ENCODE measurements at places on chromosomes 3 and 15.
A peak's percentile ranks its signal among the peaks of the same experiment; 100 is the strongest.

DNA sequence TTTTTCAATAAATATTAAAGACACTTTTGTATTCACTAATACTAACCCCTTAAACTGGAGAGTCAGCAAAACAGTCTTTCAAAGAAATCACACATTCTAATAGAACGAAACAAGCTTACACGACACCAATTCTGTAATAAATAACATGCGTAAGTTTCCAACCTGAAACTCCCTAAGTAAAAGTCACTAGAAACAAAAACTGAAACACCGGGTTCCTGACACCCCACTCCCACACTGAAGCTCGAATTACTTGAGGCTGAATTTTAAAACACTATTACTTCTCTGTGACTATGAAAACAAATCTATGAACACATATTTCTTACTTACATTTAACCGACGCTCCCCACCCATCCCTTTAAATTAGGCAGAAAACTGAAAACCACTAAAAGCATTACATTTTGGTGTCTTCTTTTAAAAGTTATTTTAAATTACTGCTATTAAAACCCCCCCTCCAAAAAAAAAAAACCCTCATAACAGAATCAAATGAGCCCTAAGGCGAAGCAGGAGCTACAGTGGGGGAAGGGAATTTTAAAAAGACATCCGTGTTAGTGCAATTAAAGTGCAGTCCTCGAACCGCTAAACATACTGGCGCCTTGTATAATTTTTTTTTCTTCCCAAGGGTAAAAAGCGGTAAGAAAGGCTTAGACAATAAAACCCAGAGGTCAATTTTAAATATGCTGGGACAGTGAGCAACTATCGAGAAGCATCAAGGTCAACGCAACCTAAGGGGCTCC, 878 bp downstream of the SPPL2A start:
- peak; percentile 77 for DNase-seq

DNA sequence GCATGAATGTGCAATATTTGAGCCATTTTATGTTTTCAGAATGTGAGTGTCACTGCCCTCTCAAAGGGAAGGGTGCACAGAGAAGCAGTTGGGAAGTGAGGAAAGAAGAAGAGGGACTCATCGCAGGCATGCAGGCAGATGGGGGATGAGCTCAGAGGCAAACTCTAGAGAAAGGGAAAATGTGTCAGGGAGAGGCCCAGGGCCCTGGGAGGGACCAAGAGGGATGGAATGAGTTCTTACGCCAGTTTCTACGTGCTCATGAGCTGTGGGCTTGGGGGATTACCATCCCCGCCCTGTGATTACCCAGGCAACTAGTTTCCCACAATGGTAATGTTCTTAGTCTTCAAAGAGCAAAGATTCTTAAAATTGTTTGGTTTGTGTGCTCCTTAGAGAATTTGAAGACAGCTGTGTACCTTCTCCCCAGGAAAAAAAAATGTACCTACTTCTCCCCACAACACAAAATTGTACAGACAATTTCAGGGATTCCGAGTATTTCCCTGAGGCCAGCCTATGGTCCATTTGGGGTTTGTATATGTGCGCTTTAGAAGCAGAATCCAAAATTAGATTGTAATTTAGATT, 17.8 kb downstream of the GCSAM start:
- DNase-seq: peak; percentile 43

GRCh38 chr3:186598108-186598784, 14.6 kb upstream of the AHSG start:
- no peak for DNase-seq

DNA sequence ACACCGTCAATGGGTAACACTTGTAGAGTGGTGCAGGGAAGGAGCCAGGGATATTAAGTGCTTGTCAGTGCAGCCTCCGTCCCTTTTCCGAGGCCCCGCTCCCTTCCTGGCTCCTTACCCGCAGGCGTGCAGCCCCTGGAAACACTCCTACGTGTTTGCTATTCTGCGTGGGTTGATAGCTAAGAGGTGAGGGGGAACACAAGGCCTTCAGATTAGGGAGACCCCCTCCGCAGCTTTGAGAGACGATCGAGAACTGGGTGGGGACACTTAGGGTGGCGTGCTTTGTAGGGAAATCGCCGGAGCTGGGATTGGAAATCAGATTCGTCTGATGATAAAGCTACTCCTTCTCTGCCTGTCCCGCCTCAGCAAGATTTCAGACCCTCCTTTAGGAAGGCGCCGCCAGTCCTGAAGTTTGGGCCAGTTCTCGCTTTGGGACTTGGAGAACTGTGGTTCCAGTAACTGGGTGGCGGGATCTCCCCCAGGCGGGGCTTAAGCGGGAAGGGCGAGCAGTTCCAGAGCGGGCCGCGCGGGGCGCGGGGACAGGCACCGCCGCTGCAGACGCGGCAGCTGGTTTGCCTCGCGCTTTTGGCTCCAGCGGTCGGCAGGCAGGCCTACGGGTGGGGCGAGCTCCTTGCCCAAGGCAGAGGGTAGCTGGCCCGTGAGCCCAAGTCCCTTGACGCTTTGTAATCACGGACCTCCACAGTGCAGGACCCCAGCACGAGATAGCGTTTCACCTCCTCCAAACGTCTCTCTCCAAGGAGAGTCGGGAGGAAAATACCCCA, 8.0 kb upstream of the FAM107A start:
- peak; percentile 83 for DNase-seq

DNA sequence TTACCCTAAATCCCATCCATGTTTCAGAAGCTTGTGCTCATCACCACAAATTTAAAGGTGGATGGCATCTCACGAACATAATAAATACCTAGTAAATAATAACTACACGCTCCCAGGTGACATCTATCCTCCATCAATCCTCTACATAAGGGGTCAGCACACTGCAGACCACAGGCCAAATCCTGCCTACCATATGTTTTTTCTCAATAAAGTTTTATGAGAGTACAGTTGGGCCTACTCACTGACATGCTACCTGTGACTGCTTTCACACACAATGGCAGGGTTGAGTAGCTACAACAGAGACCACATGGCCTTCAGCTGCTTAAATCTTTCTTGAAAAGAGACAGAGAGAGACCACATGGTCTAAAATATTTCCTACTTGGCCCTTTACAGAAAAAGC, 105.9 kb downstream of the LMLN start:
- no peak for DNase-seq

DNA sequence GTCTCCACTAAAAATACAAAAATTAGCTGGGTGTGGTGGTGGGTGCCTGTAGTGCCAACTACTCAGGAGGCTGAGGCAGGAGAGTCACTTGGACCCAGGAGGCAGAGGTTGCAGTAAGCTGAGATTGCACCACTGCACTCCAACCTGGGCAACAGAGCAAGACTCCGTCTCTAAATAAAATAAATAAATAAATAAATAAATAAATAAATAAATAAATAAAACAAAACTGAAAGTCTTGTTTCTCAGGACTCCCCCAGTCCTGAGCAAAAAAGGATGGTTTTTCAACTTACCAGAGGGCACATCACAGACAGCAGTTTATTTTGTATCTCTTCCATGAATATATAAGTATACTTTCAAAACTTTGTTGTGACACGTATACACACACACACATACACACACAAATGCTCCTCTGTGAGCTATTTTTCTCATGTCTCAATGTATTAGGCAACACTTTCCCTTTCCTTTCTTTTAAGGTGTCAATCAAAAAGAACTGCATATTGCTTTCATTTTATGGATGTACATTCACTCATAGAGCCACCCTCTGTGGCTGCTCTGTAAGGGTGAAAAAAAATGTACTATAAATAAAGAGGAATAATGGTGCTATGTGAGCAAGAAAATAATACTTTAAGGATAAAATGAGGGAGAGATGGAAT, 54.8 kb upstream of the MITF start:
- no peak for DNase-seq

DNA sequence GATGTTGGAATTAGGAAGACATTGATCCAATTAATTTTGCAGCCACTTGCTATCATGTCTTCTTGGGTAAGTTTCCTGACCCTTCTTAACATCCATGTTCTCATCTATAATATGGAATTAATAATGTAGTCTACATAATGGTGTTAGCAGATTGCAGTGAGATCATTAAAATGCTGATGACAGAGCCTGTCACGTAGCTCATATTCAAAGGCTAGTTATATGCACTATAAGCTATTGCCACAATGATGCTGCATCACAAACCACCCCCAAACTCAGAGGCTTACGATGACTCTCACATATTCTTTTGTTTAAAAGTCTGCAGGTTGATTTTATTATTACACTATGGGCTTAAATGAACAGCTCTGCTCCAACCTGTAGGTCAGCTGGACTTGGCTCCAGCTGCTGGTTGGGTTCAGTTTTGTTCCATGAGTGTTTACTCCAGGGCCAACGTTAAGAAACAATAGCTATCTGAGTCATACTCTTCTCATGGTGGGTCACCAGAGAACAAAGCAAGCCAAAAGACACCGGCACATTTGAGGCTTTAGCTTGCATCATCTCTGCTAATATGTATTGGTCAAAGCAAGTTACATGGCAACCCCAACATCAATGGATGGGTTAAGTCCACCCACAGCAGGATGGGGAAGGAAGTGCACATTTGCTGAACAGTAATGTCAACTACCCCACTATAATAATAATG, 250.0 kb upstream of the SLCO3A1 start:
- DNase-seq: no peak

GRCh38 chr15:60299452-60300047, 98.2 kb downstream of the ANXA2 start:
- DNase-seq: no peak

DNA sequence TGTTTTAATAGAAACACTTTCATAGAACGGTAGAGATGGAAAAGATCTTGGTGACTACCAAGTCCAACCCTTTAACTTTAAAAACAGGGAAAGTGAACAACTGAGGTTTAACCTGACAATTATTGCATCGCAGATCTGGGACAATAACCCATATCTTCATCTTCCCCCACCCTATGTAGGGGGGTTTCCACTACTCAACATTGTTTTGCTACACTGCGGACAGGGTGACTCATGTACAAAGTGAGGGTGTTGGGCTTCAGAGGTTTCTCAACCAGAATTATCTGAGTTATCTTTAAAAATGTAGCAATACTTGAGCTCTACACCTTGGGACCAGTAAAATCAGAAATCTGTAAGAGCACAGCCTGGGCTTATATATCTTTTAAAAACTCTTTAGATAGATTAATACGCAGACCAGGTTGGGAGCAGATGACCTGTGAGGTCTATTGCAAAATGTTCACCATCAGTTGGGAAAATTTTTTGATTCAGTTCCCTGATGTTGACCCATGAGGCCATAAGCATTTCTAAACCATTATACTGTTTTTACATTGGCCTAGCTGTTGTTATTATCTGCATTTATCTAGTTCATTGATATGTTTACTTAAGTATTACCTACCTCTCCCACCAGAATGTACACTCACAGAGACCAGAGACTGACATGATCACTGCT, 103.6 kb upstream of the ICE2 start:
- peak; percentile 34 for DNase-seq

DNA sequence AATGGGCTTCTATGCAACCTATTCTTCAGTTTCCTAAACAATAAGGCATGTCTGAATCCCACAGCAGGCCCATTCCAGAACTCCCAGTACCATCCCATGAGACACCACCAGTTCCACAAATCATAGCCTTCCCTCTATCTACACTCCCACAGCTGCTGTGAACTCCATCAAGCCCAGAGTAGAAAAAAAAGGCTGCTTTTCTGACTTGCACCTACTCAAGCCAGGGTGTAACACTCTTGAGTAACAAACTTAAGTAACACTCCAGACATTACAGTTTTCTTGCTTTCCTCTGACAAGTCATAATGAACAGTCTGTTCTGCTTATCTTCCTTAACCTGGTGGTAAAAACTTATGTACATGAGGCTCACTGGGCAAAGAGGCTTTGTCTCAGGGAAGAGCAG, 283.1 kb downstream of the NFKBIZ start:
- no peak for DNase-seq

DNA sequence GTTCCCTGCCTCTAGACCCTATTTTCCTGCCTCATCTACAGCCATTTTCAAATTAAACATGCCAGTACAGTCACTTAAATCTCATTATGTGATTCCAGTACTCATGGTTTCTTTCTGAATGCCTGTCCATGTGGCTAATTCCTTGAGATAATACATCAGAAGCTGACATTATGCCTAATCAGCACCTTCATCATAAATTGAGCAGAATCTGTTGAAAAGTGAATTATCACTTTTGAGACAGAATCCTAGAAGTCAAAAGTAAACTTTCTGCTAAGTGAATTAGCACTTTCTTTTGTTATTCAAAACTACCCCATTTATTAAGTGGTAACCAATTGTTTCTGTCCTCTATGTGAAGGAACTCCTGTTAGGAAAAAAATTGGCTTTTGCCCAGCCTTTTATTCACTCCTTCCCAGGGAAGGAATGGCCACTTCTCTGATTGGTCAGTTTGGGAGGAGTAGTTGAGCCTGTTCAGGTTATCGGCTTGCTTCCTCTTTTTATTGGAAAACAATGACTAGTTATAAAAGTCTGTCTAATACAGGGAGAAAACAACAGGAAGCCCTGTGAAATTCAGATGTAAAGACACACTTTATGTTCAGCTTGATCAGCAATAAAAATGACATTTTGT, 40.5 kb downstream of the OSTN start:
- no peak for DNase-seq

DNA sequence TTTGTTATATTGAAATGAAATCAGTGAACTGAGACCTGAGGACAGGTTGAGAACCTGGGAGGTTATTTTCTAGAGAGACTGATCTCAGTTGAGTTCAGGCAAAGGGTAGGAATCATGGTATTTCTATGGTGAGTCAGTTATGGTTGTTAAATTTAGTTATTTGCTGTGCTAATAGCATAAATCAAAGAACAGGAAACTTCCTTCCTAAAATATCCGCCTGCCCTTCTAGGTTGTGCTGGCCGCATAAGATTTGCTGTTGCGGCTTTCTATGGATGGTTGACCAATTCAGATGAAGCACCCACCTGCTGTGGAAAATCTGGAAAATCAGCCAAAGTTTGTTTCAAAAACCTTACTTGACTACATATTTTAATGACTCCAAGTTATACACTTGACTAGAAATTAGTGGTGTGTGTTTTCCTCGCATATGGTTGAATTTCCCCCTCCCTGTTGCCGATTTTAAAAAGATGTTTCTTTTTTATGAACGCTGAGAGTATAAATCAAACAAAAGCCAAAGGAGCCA, 52.6 kb downstream of the PLCL2 start:
- no peak for DNase-seq

DNA sequence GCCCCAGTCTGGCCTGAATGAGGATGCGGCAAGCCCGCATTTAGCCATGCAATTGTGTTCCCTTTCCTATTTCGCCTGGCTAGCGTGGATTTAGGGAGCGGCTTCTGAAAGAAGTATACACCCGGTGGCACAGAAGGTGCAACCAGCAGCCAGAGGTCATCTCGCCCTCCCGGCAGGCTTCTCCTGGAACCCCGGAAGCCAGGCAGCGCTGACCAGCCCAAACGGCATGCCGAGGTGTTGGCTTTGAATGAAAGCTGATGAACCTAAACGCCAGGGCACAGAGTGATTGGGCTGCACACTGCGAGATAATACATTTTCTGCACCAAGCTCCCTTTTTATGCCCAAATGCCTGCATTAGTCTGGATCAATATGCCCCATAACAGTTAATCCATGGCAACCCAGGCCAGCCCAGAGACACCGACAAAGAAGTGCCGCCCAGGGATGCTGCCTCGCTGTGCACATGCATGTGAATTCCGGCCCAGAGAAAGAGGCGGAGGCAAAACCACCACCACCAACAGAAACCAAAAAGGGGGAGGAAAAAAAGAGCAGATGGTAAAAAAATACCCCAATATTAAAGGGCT, 1.4 kb downstream of the SRGAP3 start:
- DNase-seq: no peak

All from GM13976 (cell line).